ENCODE measurements at places on chromosomes 6 and 20. TPM values are rescaled to one million over a fixed set of nuclear protein-coding genes. Genes with fewer than 3 reads are reported as not detected.

DNA sequence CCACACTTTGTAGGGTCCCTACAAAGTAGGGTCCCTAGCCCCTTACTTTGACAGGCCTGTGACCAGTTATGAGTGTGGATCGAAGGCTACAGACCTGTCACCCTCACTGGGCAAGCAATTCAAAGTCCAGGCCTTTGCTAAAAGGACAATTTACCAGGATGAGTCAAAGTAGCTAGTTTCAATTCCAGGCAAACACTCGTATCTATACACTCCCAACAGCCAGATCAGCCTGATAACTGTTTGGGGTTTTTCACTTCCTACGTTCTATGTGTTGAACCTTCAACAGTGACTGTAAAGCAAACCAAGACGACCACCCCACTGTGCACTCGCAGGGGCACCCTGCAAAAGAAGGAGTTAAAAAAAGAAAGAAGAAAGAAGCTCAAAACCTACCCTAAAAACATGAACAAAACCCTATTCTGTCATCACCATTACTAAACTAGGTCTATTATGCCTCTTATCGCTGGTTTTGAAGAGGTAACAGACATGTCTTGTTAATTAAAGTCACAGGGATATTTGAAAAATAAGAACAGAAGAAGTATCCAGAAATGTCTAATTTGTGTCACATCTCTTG is 3.2 kb downstream of the GFOD1 start:
- peak; percentile 24 for DNase-seq

DNA sequence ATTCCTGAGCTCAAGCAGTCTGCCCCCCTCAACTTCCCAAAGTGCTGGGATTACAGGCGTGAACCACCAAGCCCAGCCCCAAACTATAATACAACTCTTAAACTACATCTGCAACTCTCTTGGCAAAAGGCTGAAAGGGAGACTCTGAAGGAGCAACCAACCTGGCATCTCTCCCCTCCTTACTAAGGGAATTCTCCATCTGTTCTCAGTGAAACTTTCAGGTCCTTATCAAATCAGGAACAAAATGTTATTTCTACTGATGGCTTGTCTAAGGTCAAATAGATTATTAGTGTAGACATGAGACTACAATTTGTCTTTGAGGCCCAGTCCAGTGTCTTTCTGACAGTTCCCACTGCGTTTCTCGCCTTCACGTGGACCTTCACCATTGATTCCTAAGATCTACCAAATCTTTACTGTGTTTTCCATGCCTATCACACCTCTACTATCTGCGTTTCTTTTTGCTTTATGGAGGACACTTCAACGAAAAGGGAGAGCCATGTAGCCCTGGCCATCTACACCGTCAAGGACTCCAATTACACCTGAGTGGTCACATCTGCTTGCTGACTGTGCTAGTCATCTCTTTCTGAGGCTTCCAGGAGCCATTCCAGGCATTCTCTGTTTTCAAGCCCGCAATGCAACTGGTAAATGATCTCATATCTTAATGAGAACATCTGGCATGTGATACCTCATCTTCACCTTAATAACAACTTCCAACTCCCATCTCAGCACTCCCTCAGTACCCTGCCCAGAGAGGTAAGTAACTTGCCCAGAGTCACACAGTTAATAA is 405.7 kb upstream of the CITED2 start:
- DNase-seq: no peak

DNA sequence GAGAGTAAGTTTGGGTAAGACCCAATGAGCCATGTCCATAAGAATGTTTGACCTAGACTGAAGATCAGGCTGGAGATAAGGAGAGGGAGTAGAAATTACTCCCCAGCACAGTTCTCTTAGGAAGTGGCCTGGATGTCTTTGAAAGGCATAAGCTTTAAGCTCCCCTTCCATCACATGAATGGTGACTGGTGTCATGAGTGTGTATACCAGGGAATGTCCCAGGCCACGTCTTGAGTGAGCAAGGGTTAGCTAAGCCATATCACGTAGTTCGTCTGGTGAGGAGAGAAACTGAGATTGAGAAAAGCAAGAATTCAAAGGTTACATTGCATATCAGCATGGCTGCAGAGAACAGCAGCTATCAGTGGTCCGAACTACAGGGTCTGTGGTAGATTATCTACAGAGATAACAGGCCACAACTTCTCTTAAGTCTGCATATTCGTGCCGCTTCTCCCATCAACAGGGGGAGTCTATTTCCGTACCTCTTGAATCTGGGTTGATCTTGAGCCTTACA is 60.1 kb upstream of the BMP2 start:
- no peak for DNase-seq

- DNase-seq: no peak
Measured at GRCh38 chr6:89067796-89068195, 12.8 kb upstream of the PNRC1 start.

GRCh38 chr6:126148853-126149252 is 162.5 kb downstream of the TRMT11 start:
- DNase-seq: no peak

GRCh38 chr20:60402189-60403058 is 444.2 kb downstream of the CDH26 start:
- no peak for DNase-seq

DNA sequence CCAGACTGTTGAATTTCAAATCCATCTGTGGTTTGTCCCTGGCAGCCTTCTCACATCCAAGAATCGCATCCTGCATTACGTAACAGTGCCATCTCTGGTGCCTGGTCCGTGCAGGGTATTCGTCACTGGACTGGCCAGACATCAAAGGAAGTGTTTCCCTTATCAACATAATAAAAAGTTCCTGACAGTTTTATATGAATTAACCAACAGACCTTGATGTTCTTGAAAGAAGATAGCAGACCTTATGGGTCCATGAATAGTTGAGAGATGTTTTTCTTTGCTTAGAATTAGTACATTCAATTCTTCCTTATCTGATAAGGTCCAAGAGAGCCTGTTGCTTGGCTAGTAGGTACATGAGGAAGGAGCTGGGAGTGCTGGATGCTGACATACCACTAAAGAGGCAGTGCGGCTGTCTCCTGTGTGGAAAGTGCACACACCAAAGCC is 77.6 kb downstream of the PHACTR2 start:
- peak; percentile 81 for DNase-seq

- DNase-seq: no peak
Measured at GRCh38 chr20:1937316-1937976, 42.2 kb downstream of the SIRPA start.

The TTBK1 gene
- 0.12 TPM for total RNA-seq

DNA sequence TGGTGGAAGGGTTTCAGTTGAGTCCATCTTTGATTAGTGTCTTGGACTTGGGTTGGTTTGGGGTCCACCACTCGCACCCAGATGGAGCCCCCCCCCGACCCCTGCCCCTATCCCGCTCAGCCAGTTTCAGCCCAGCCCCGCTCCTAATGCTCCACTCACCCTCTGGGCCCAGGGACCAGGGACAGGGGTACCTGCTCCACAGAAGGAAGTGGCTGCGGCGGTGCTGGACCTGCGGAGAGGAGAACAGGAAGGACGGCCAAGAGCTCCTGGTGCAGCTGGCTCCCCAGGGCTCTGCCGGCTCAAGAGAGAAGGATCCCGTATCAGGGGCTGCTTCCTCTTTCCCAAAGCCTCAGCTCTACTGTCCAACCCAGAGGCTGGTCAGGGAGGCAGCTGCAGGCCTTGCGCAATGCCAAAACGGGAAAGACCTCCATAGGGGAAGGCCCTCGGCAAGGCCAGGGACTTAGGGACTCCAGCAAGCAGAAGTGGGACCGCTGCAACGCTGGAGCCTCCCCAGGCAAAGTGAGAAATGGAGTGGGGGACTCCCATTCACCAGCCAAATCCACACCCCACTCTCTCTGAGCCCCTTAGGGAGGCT is at the start of gene SIGLEC1:
Gene SIGLEC1 (minus strand): TSS at position 322 of the 595 bp plus-strand sequence. CDS start 5,472 bp downstream, outside the sequence.
- DNase-seq: no peak

The TBXT gene
- not detected for total RNA-seq

GRCh38 chr20:2524709-2525506 is 11.5 kb upstream of the TMC2 start:
- DNase-seq: peak; percentile 65

- no peak for DNase-seq
Measured at GRCh38 chr6:137165375-137166246, 7.8 kb downstream of the IL22RA2 start.

DNA sequence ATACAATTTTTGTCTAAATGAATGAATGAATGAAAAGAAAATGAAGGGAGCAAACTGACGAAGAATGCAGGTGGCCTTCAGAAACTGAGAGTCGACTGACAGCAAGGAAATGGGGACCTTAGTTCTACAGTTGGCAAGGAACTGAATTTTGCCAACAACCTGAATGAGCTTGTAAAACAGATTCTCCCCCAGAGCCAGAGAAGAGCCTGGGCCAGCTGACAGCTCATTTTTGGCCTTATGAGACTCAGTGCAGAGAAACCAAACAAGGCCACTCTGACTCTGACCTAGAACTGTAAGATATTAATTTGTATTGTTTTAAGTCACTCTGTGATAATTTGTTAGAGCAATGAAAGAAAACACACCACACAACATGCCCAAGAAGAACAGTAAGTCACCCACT is 21.8 kb downstream of the MAN1A1 start:
- no peak for DNase-seq

DNA sequence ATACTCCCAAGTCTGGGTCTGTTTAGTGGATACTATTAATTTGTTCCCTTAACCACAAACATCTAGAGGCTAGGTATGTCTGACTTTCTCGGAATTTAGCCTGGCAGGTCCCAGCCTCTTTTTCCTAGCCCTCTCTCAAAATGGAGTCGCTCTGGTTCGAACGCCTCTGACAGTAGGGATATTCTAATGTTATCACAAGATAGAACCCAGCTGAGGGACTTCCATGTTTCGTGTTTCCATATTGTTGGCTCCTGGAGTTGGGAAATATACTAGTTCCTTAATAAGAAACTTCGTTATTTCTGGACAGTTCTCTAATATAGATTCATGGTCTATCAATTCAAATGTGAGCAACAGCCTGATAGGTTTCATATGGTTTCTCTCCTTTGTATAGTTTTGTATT is 16.4 kb downstream of the CYB5R4 start:
- no peak for DNase-seq

DNA sequence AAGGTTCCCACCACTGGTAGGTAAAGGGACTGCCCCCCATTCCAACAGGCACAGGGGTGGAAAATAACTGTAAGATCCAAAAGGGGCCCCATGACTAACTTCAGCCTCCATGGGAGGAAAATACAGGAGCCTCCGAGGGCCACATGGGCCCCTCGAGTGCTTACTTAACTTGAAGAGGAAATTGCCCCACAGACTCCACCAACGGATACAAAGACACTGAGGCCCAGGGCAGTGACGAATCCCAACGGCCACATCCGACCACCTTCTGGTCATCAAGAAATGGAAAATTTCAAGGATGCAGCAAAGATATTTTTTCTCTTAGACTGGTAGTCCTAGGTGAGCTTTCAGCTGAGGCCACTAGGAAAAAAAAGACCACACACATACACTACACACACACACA is 116.0 kb upstream of the MRPS10 start:
- DNase-seq: no peak

- no peak for DNase-seq
Measured at GRCh38 chr20:43034981-43035724, 154.6 kb downstream of the PTPRT start.

The MAP3K5 gene
- total RNA-seq: 7.0 TPM

- DNase-seq: no peak
Measured at GRCh38 chr6:127471379-127472255, 12.4 kb upstream of the KIAA0408 start.

GRCh38 chr20:63561624-63562396 is 7.9 kb downstream of the FNDC11 start:
- DNase-seq: no peak

GRCh38 chr6:157999168-158000051 is 17.7 kb downstream of the SYNJ2 start:
- no peak for DNase-seq

GRCh38 chr6:7921632-7922092 is 11.1 kb upstream of the TXNDC5 start:
- no peak for DNase-seq

The FOXF2 gene
- total RNA-seq: not detected
